AML-193 (cell line): ENCODE measurements at places on chromosomes 2 and 18.

GRCh38 chr2:240410808-240411207 lies 24.7 kb upstream of the GPC1 start:
- DNase-seq: no peak

GRCh38 chr2:218990612-218991011 lies 2.6 kb downstream of the CRYBA2 start:
- no peak for DNase-seq

- DNase-seq: no peak
These were observed 15.6 kb upstream of the ASAP2 start for GRCh38 chr2:9191041-9191481.

DNA sequence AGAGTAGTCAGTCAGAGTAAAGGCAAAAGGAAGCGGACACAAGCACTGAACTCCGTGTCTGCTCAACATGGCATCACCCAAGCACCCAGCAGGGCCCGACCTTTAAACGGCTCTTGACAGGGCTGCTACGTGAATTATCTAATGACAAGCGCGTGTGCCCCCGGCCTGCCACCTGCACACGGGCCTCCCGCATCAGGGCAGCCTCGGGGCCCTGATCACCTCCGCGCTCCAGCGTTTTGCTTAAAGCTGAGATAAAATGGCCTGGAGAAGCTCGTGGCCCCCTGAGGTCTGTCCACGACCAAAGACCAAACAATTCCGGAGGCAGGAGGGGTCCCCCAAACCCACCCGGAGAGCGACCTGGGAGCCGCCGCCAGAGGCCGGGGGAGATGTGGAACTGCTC lies 376 bp downstream of the NDUFA10 start:
- DNase-seq: no peak

DNA sequence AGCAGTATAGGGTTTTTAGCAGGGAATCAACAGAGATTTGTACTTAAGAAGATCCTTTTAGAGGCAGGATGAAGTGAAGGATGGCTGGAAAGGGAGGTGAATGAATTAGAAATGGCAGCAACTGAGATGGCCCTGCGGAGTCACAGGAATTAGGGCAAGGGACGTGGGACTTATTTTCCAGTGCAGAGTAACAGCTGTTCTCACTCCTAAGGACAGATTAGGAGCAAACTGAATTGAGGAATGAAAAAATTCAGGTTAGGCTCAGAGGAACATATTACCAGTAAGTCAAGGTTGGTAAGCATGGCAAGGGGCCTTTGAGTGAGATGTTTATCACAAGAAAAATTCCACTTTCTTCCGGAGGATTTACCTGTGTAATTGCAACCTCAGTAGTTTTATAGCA lies 34.4 kb downstream of the COL4A3 start:
- DNase-seq: no peak

DNA sequence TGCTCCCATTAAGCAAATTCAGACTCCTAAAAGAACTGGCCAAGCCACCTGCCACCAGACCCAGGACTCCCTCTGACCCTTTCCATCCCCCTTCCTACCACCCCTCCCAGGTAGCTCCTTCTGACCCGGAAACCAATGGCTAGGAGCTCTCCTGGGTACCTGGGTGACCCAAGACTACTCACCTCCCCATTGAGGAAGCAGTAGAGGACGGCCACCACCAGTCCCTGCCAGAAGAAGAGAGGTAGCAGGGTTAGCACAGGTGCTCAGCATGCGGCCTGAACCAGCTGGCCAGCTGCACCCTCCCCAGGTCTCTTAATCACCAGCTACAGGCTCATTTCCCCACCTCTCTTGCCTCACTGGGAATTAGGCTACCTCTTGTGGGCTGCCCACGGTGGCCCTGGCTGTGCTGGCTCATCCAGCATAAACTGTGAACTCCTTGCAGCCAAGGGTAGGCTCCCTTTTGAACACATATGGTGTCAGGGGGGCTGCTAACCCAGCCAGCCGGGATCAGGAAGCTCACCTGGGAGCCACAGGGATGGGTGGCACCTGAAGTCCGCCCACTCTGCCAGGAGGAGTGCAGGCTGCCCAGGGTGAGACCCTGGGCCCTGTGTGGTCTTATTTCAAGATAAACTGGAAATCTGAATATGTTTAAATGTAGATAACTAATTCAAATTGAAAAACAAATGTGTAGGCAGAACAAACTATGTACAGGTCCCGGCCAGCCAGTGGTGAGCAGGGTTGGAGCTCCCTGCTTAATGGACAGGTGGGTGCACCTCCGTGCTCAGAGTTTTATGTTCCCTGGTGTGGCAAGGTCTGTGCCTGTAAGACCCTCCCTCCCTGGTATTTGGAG lies 9.9 kb downstream of the TMEM37 start:
- DNase-seq: no peak

DNA sequence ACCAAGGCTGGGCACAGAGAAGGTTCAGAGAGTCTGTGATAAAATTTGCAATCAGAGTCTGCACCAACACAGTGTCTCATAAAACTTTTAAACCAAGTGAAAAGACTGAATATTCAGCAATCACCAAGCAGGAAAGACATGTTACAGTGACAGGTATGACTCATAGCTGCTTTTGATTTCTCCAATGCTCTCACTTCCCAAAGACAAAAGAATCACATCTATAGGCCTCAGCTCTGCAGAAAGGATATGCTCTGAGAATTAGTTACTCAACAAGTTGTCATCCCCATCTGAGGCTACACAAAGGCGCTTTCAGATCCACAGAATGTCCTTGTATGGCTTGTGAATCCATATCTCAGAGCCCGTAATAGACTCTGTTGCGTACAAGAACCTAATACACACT lies 92.5 kb downstream of the KCNF1 start:
- no peak for DNase-seq

GRCh38 chr2:11320698-11321492 lies 23.5 kb downstream of the ROCK2 start:
- DNase-seq: peak; percentile 16

DNA sequence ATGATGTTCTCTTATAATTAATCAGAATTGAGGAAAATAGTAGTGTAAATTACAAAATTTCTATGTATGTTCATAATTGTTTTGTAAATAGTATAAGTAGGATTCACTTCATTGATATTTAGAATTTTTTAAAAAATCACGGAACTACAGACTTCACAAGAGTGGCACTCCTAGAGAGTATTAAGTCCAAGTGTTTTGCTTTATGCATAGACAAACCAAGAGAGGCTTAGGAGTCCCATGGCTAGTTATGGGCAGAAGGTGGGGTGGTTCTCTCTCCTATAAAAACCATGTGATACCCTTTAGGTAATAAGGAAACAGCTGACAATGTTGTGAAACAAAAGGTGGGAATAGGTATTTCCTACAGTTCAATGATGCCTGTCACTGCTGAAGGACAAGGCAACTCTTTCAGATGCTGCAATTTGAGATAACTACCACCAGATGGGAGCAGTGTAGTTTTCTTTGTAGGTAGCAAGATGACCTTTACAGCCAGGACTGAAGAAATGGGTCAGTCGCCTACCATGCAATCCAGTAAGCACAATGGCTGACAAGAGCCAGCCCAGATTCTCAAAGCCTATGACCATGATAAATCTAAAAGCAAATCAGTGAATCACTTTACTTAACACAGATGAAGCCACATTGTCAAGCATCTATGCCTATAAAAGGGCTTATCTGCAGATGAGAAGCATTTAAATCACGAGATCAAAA lies 83.9 kb downstream of the AAK1 start:
- DNase-seq: peak; percentile 69

GRCh38 chr2:71884303-71885042 lies 263.2 kb downstream of the CYP26B1 start:
- peak; percentile 15 for DNase-seq

DNA sequence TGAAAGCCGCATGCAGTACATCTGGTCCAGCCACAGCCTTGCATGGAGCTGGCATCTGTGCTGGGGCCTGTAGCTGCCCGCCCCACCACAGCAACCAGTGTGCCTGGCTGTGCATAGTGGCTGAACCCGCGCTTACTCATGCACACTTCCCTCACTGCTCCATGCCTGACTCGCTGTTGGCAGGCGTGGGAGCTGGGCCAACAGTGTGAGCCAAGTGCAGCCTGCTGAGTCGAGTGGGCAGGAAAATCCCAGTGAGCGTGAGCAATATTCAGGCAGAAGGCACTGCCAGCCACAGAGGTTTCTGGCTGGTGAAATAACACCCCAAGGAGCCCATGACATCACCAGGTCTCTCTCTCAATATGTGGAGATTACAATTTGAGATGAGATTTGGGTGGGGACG lies 1674.1 kb upstream of the TMEFF2 start:
- DNase-seq: no peak

GRCh38 chr2:196849895-196850294 lies 40.7 kb upstream of the C2orf66 start:
- DNase-seq: no peak

DNA sequence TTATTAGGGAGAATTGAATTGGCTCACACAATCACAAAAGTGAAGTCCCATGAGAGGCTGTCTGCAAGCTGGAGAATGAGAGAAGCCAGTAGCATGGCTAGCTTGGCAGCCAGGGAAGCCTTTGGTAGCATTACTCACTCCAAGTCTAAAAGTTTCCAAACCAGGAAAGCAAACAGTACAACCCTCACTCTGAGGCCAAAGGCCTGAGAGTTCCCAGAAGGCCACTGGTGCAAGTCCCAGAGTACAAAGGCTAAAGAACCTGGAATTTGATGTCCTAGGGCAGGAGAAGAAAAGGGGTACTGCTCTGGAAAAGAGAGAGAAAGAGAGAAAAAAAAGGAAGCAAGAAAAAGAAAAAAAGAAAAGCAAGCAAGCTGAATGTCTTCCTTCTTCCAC lies 318.2 kb downstream of the RND3 start:
- no peak for DNase-seq

- DNase-seq: no peak
These were observed 76.7 kb downstream of the XDH start for GRCh38 chr2:31337860-31338259.

- DNase-seq: no peak
These were observed 68.4 kb upstream of the ITM2C start for GRCh38 chr2:230796280-230796862.

GRCh38 chr2:148978026-148978685 lies 60.3 kb upstream of the LYPD6B start:
- DNase-seq: no peak

DNA sequence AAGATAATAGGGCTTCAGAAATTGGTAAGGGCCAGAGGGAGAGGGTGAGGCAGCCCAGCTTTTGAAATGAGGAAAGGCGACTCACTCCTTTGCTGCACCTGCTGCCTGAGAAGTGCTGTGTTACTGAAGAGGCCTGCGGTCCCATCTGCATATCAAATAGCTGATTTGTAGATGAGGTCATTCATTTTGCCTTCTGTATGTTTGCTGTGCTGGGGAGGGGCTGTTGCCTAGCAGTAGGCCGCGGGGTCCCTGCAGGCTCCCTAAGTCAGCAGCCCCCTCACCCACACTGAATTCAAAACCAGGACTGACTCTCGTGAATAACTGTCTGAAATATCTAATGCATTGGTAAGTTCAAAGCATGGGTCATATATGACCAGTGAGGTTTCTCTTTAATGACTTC lies 377.2 kb downstream of the SOX11 start:
- DNase-seq: no peak

DNA sequence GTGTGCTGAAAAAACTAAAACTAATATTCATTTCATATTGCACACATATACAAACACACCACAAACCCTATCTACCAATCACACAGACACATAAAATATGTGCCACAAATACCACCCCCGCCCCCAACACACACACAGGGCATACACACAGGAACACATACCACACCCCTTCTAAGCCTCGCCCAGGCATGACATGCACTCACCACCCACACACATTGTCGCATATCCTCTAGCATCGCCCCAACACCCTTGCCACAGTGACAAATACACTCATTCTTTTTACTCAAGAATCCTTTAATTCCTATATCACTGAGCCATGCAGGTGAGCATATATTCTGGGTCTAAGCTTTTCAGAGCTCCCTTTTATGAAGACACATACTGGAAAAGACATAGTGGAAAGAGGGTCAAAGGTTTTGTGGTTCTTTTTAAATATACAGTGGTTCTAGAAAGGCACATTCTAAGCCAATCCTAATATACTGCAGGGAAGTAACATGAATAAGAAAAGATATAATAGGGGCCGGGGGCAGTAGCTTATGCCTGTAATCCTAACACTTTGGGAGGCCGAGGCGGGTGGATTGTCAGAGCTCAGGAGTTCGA lies 24.5 kb upstream of the LCLAT1 start:
- DNase-seq: no peak

- DNase-seq: no peak
These were observed 286.7 kb downstream of the EXOC6B start for GRCh38 chr2:72539071-72539552.

- no peak for DNase-seq
These were observed 505.4 kb upstream of the MYT1L start for GRCh38 chr2:2836343-2837070.

DNA sequence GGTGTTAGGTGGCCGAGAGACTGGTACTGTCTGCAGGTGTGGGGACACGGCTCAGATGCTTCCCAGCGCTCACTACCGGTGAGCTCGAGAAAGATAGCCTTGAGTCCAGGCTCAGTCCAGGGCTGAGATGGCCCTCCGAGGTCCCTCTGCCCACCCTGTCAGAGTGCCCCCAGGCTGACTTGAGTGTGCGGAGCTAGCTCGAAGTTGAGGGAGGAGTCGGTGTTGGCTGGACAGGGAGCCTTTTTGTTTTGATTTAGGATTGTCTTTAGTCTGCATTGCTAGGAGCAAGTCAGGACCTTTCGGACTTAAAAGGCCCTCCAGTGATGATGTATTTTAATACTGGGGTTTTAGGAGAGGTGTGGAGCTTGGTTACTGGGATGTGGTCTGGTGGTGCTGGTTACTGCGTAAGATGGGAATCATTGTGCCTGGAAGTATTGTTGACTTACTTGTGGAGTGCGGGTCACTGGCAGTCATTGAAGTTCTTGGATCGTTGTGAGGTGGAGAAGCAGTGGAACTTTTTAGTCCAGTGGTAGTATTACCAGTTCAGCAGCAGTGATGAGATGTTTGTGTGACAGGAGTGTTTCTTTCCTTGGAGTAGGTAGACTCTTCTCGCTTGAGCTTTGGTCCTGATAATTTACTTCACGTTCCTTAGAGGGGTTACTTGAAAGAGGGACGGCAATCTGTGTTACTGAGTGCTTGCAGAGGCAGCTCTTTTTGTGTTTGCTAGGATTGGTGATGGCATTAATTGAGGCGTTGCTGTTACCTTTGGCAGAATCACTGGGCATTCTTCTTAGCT lies 633 bp downstream of the KIAA1328 start:
- no peak for DNase-seq

- no peak for DNase-seq
These were observed 60.8 kb downstream of the EMILIN2 start for GRCh38 chr18:2907550-2908135.

DNA sequence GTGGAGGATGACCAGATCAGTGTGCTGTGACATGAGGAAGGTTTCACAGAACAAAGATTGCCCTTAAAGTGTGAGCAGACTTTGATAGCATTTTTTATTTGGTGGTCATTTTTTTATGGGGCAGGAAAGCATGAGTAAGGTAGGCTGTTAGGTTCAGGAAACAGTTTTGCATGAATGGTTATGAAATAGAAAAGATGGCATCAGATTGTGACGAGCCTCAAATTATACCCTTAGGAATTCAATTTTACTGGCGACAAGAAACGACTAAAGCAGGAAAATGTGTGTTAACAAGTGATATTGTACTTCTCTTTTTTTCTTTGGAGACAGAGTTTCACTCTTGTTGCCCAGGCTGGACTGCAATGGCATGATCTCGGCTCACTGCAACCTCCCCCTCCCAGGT lies 44.7 kb downstream of the PIK3C3 start:
- no peak for DNase-seq
